GM19239 (cell line): ENCODE measurements at places on chromosomes 2 and 18.

DNA sequence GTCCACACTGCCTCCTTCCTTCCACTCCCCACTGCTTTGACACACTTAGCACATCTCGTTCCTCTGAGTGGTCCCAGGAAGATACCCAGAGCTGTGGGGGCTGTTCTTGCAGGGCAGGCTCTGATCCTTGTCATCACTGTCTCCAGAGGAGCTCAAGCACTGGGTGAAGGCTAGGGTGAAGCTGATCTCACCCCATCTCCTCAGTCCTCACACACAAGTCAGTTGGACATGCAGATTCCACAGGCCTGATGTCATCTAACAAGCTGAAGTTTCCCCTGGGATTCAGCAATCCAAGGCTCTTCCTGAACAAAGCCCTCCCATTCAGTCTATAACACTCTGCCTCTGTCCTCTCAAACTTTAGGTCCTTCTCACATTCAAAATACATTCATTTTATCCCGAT is 90.6 kb upstream of the RAB6C start:
- no peak for DNase-seq

GRCh38 chr2:122236152-122236874 is 480.9 kb downstream of the TSN start:
- DNase-seq, result no peak

DNA sequence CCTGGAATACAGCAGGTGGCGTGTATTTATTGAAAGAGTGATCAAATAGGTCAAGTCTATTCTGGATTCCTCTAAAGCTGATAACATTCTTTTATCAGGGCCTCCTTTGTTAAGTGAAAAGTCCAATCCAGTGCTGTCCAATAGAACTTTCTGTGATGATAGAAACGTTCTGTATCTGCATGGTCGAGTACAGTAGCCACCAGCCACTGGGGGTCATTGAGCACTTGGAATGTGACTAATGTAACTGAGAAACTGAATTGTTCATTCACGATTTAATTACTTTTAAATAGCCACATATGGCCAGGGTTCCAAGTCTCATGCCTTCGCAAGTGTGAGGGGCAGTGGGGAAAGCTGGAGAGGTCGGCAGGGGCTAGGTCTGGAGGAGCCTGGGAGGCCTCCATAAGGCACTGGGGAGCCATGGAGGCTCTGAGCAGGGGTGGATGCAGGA is 20.5 kb downstream of the SH2D6 start:
- DNase-seq, result no peak

GRCh38 chr2:152637251-152637650 is 80.0 kb downstream of the PRPF40A start:
- no peak for DNase-seq

- no peak for DNase-seq
Measured at GRCh38 chr2:109446278-109447131, 167.3 kb downstream of the SEPTIN10 start.

- no peak for DNase-seq
Measured at GRCh38 chr18:4455113-4455811, at the start of gene DLGAP1. Gene DLGAP1 (minus strand): TSS chr18:4455307.

DNA sequence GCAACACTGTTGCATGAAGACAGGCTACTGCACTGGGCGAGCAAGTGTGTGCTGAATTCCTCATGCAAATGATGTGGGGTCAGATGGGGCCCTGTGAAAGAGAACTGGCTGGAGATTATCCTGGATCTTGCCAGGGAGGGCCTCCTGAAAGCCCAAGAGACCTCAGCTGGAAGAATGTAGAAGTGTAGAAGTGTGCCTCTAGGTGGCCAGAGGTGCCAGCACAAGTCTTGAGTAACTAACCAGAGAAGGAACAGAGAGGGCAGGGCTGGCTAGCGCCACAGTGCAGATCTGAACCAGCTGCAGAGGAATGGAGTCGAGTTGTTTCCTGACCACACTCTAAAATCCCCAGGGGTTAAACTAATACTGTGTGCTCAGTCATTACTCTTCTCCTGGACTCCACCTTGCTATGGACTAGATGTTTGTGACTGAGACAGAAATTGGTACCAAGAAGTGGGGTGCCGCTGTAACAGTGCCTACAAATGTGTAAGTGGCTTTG is 399.3 kb downstream of the LRATD1 start:
- DNase-seq, result peak; percentile 8

GRCh38 chr2:196675963-196676362 is 36.4 kb downstream of the CCDC150 start:
- DNase-seq, result no peak

GRCh38 chr2:10447300-10447894 is 730 bp downstream of the ODC1 start:
- DNase-seq, result no peak

DNA sequence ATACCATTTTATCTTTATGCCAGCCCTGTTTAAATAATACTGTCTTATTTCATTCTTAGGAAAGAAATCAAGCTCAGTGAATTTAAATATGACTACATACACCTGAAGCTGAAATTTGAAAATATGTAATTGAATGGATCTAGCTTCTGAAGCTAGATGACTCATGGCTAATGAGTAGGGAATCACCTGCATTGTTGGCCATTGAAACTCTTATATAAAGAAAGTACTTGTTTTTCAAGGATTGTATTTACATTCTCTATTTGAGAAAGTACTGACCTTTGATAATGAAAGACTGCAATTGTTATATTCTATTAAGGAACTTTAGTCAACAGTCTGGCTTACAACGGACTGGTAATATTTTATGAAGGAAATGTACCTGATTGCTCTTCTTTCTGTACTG is 346.7 kb upstream of the LRATD1 start:
- DNase-seq, result no peak

DNA sequence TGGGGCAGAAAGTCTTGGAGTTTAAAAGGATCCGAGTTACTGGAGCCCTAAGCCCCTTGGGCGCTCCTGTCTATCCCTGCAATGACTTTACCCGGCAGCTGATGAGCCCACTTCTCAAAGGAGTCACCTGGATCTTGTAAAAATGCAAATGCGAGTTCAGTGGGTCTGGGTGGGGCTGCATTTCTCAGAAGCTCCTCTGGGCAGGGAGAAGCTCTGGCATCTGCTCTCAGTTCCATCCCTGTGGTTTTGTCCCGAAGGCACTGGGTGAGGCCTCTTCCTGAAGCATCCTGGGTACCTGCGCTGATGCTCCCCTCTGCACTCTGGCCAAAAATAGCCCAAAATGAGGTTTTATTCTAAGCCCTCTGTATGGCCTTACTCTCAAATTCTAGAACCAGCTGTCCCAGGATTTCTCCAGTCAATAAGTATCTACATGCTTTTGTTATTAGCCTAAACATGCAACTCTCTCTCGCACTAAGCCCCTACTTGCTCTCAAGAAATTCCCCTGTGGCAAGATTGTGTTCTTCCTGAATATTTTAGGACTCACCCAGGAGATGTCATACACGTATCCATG is 167.8 kb upstream of the APCDD1 start:
- no peak for DNase-seq

GRCh38 chr2:85133751-85134254 is 611 bp downstream of the TCF7L1 start:
- peak; percentile 29 for DNase-seq

DNA sequence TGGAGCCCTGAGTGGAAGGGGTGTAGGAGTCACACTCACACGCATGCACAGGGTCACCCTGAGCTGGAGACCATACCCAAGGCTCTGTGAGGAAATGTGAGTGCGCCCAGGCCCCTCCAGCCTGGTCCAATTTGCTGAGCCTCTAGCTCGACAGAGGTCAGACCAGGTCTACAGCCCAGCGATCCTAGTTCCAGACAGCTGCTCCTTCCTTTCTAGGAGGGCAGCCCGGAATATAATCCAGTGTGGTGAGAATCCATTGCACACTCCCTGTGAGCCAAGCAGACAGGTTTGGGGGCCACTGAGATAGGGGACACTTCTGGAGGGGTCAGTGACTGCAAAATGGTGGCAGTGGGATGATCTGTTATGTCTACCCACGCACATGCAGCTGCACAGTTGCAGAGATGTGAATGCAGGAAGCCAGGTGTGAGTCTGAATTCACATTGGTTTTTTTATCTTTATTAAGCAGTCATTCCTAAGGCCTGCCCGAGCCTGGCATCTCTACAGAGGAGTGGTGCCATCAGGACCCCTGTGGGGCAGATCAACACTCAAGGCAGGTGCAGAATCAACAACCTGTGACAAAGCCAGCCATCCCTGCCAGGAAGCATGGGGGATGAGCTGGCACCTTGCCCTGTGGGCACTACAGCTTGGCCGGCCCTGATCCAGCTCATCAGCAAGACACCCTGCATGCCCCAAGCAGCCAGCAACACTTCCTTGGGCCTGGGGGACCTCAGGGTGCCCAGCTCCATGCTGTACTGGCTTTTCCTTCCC is at the start of gene GPR148:
Gene GPR148, plus strand, starts transcription at position 522 of the 768 bp plus-strand sequence. Its CDS starts 82 bp downstream, at position 604.
- DNase-seq, result no peak

DNA sequence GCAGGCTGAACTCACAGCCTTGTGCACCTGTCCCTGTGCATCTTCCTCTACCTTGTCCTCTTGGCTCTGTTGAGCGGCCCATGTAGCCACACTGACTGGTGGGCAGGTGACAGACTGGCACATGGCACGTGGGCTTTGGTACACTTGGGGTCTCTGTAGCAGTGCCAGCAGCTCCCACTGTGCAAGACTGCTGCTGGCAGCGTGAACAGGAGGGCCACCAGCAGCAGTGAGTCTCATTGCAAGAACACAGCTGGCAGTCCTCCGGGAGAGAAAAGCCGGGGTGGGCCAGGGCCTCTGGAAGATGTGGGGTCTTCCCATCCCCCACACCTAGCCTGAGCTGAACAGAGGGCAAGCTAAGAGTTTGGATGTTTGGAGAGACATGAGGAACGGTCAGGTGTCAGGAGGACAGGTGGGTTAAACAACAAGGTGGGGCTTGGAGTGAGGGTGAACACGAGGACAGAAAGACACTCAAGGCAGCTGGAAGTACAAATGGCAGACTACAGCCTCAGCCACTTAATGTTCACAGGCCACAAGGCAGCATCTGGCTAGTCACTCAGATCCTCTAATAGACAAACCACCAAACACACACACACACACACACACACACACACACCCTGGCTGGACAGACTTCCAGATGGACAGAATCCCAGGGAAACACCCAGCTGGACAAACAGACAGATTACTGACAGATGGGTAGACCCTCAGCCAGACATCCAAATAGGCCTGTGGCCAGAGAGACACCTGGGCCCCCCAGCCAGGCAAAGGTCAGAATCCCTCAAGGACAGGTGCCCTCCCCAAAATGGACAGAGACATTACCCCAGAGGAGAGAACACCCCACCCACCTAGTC is 2.3 kb upstream of the PTPN18 start:
- DNase-seq, result no peak

GRCh38 chr2:32485399-32485798 is 128.6 kb downstream of the BIRC6 start:
- DNase-seq, result no peak

DNA sequence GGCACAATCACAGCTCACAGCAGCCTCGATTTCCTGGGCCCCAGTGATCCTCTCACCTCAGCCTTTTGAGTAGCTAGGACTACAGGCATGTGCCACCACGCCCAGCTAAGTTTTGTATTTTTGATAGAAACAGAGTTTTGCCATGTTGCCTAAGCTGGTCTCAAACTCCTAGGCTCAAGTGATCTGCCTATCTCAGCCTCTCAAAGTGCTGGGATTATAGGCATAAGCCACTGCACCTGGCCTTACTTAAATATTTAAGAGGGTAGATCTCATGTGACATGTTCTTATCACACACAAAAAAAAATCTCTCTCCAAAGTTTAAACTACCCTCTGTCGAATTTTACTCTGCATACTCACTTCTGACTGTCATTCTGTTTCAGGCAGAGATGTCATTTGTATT is 75.4 kb upstream of the CHRNA1 start:
- no peak for DNase-seq
